ENCODE measurements at places on chromosomes 16 and 17.

GRCh38 chr17:49779739-49780231 lies 8.7 kb upstream of the KAT7 start:
- DNase-seq: no peak

GRCh38 chr17:2171702-2172076 lies 116.8 kb downstream of the HIC1 start:
- no peak for DNase-seq

DNA sequence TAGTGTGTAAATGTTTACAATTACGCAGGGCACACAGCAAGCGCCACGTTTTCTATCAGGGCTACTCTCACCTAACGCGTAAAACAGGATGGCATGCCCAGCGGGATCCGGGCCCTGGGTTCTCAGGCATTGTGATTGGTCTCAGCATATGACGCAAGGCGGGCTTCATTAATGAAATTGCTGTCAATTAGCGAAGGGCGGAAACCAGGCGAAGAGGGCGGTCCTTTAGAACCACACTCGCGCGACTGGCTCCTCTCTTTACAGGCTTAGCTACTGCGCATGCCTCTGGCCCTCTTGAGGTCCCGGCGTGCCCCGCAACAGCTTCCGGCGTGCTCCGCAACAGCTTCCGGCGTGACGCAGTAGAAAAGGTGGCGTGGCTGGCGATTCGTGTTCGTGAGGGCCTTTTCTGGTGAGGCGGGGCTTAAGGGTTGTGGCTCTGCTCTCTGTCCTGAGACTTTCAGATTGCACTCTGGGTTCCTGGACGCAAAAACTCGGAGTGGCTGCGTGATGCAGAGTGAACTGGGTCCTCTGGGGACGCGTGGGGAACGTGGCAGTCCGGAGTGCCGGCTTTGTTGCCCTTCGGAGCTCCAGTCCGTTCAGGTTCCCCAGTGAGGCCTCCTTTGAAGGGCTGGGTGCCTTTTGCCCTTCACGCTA lies 9.2 kb downstream of the OR2C1 start:
- peak; percentile 84 for DNase-seq

GRCh38 chr16:77986011-77986740 lies 36.2 kb upstream of the CLEC3A start:
- no peak for DNase-seq

GRCh38 chr16:81717662-81718189 lies 61.4 kb upstream of the PLCG2 start:
- DNase-seq: no peak

DNA sequence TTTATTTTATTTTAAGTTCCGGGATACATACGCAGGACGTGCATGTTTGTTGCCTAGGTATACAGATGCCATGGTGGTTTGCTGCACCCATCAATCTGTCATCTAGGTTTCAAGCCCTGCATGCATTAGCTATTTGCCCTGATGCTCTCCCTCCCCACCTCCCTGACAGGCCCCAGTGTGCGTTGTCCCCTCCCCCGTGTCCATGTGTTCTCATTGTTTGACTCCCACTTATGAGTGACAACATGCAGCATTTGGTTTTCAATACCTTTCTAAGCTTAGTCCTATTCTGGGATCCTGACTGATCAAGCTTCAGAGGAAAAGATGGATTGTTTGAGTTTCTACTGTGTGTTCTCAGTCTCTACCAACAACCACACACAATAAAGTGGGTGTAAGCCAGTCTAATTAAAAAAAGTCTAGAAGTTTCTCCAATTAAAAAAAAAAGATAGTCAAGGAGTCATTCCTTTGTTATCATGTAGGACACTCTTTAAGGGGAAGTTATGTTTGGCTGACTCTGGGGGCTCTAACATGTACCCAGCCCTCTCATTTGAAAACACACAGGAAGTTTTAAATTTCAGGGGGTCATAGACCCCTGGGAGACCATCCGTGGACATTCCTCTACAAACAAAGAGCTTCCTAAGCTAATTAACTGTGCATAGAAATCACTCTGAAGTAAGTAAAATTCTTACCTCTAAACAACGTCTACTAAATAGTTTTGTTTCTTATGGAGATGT lies 66.3 kb upstream of the ADAMTS18 start:
- no peak for DNase-seq

DNA sequence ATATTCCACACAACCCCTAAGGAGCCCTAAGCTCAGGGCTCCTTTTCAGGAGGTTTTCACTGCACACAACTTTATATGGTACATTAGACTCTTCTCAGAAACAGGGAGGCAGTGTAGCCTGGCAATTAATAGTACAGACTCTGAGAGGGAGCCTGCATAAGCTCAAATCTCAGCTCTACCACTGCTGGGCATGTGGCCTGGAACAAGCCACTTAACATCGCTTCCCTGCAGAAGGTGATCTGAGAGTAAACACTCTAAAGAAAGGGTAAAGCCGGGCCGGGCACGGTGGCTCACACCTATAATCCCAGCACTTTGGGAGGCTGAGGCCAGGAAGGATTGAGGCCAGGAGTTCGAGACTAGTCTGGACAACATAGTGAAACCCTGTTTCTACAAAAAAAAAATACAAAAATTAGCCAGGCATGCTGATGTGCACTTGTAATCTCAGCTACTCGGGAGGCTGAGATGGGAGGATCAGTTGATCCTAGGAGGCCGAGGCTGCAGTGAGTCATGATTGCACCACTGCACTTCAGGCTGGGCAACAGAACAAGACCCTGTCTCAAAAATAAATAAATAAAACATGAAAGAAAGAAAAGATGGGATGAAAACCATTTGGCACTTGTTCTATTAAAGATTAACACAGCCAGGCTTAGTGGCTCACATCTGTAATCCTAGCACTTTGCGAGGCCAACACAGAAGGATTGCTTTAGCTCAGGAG lies 70.7 kb upstream of the DNAJA2 start:
- DNase-seq: no peak

- DNase-seq: no peak
Measured at GRCh38 chr17:13230350-13231264, 212.8 kb upstream of the ELAC2 start.

DNA sequence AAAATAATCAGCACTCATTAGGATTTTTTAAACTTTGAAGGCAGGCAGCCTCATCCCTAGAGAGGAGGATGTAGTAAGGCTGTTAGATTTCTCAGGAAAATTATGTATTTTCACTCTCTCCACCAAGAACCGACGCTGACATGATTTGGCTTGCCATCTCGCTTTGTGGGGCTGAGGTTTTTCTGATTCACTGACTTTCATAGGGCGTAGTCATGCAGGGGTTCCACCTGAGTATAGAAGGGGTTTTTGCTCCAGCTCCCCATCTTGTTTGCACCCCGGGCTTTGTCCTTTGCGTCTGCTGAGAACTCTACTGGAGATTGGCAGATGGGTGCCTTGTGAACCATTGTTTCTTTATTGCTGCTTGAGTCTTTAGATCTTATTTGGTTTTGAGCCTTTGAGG lies 20.2 kb downstream of the TOM1L1 start:
- no peak for DNase-seq

DNA sequence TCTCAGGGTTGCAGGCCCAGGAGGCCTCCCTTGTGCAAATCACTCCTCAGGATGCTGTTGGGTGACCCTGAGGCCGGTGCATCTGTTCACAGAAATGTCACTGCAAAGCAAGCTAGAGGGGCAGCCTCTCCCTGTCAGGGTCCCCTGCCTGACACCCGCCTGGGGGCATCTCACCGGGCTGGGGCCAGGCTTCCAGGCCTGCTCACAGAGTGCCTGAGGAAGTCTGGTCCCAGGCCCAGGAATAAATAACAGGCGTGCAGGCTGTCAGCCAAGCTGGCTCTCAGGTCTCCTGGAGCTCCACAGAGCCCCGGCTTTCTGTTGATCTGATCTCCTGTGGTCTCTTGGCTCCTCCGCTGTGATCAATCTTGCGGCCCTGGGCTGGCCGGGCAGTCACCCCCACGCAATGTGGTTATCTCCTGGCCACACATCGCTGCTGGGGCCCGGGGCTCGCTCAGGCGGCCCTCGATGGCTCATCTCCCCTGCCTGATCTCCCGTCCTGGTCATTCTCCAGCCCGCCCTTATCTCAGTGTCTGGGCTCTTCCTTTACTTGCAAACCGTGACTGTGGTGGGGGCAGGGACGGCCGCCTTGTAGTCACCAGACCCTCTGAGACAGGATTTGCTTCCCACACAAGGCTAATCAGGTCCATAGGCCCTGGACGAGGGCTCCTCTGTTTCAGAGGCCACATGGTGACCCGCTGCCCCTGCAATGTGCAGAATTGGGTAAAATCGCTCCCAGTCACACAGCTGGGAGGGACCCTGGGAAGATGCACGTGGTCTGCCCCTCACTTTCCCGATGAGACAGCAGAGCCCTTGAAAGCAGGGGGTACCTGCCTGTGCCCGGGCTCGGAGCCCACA lies 231.2 kb upstream of the GSE1 start:
- DNase-seq: no peak

GRCh38 chr17:77025781-77026180 lies 115.0 kb upstream of the SEC14L1 start:
- no peak for DNase-seq

DNA sequence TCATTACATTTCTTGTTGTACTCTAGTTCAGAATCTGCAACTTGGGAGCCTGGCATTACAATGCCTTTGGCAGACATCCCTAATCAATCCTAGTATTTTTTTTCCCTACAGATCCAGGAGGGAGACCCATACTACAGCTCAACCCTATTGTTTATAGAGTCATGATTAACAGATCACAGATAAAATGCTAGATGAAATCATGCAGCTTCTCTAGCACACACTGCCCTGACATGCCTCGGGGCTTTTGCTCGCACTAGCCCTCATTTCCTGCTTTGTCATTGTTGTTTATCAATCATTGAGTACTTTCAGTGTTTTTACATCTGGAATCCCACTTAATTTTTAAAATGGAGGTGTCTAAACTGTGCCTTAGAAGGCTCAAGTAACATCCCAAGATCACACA lies 412.5 kb downstream of the CA10 start:
- no peak for DNase-seq

- DNase-seq: no peak
Measured at GRCh38 chr16:8489580-8489979, 100.7 kb downstream of the TMEM114 start.

GRCh38 chr17:51455931-51456330 lies 195.6 kb downstream of the UTP18 start:
- no peak for DNase-seq

DNA sequence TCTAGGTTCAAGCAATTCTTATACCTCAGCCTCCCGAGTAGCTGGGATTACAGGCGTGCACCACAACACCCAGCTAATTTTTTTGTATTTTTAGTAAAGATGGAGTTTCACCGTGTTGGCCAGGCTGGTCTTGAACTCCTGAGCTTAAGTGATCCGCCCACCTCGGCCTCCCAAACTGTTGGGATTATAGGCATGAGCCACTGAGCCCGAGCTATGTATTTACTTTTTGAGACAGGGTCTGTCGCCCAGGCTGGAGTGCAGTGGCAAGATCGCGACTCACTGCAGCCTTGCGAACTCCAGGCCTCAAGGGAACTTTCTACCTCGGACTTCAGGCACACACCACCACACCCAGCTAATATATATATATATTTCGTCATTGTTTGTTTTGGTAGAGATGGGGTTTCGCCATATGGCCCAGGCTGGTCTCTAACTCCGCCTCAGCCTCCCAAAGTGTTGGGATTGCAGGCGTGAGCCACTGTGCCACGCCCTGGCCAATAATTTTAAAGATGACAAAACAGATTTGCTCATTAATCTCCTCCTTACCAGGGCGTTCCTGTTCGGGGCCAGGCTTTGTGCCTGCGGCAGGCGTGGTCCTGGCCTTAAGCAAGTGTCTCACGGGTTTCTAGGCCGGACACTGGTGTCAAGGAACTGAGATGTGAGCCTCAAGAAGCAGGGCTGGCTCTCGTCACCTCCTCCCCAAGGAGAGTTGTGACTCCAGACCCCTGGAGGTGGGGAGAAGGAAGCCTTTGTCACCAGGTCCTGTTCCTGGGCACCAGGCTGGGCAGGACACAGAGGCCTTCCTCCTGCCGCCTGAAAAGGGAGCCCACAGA lies 4.3 kb upstream of the NPW start:
- DNase-seq: no peak

DNA sequence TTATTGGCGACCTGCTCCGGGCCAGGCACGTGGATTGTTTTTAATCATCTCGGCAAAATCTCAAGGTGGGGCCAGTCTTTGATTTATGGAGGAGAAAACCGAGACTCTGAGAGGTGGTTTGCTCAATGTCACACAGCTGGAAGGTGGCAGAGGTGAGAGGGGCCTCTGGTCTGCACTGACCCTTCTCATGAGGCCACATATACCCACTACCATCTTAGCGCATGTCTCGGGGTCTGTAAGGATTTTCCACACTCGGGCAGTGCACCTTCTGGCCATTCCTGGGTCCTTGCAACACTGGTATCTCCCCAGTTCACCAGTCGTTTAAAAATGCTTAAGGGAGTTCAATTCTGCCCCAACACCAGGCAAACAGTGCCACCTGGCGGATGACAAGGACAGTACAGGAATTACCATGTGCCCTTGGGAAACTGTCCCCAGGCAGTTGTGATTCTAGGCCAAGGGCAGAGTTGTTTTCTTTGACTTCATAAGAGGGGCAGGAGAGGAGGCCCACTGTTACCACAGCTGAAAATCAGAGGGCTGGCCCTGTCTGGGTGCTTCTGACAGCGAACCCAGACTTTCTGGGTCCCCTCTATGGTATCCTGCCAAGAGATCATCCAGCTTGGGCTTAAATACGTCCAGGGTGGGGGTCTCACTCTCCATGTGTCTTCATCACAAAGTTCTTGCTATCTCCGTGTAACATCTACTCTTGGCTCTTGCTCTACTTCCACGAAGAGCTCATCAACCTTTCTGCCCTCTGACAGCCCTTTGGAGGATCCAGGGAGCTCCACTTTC lies 39.4 kb upstream of the RAI1 start:
- DNase-seq: peak; percentile 72

GRCh38 chr17:29178750-29179231 lies 1.4 kb downstream of the MYO18A start:
- DNase-seq: no peak

- no peak for DNase-seq
Measured at GRCh38 chr16:69632828-69633227, 67.1 kb downstream of the NFAT5 start.

GRCh38 chr16:31700530-31701388 lies 172.8 kb upstream of the ZNF267 start:
- DNase-seq: no peak

DNA sequence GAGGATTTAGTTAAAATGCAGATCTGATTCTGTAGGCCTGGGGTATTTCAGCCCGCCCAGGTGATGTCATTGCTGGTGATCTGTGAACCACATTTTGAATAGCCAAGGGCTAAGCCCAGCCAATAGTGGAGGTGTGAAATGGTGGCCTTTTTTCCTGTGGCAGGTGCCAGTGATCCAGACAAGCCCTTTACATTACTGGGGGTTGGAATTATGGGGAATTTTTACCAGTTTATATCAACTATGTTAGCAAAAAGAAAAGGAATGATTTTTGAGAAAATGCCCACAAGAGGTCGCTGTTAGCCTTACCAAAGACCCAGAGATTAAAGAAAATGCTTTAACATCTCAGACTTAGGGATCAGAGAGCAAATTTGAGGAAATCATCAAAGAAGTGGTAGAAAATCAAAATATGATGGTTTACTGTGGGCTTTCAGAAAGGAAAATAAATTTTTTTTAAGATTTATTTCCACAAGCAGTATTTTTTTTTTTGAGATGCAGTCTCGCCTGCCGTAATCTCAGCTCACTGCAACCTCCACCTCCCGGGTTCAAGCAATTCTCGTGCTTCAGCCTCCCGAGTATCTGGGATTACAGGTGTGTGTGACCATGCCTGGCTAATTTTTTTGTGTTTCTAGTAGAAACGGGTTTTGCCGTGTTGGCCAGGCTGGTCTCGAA lies 3.9 kb downstream of the VPS35L start:
- no peak for DNase-seq

- no peak for DNase-seq
Measured at GRCh38 chr17:1366234-1366633, 33.8 kb downstream of the YWHAE start.
